ENCODE measurements at places on chromosomes 3 and 15.

- no peak for DNase-seq
Observed at GRCh38 chr3:24037971-24038370, 92.9 kb downstream of the NR1D2 start.

DNA sequence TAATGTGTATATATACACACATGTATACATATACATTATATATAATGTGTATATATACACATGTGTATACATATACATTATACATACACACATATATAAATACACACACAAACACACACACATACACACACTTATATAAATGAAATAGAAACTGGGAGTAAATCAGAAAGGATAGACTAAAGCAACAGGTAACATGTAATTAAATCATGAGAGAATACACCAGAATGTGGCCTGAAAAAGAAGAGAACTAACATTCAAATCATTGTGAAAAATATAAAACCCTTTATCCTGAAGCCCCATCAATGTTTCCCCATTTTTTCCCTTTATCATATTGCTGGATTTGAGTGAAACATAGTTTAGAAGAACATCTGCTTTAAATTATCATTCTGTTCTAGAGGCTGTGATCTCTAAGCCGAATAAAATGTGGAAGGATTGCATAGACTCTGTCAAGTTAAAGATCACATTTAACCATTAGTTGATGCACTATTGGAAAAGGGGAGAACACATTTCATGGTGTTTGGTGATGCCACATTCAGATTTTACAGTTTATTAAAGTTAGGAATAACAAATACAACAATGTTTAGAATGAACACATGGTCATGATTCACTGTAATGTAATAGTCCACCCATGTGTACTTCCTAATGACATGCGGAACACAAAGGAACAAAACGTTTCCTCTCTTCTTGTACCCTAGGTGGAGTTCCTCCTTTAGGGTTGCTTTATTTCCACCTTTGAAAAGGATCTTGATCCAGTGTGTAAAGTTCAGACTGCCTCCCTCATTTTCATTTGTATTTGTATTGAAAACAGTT lies 12.5 kb upstream of the THRB start:
- DNase-seq = no peak

DNA sequence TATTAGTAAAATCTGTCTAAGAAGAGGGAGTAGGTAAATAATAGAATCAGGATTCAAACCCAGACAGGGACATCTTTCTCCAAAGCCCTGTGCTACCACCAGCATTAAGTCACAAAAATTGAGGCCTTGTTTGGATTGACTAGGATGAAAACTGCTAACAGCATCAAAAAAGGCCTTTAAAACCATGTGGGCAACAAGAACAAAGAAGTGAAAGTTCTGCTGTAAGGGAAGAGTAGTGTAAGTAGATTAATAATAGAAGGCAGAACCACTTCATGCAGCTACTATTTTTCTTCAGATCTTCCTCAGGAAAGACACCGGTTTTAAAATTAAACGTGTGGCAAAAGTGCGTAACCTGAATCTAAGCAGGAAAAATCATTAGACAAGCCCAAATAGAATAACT lies 15.3 kb upstream of the KBTBD12 start:
- no peak for DNase-seq

GRCh38 chr3:63967675-63968611 lies 55.4 kb downstream of the PSMD6 start:
- DNase-seq = peak; percentile 67

DNA sequence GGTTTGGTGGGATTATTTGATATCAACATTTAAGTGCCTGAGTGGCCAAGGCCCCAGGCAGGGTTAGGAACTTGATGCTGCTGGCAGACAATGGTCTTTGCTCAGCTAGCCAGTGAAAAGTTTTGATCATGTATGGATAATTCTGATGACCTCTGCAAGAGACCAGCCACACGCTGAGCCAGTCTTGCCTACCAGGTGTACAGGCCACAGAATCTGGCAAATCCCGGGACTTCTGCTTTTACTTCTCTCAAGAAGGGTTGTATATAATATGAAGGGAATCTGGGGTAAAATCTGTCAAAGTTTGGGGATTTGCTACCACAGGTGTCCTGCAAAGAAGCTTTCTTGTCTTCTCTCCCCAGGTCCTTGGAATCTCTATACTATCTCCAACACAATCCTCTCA lies 331.4 kb upstream of the GOLIM4 start:
- no peak for DNase-seq

DNA sequence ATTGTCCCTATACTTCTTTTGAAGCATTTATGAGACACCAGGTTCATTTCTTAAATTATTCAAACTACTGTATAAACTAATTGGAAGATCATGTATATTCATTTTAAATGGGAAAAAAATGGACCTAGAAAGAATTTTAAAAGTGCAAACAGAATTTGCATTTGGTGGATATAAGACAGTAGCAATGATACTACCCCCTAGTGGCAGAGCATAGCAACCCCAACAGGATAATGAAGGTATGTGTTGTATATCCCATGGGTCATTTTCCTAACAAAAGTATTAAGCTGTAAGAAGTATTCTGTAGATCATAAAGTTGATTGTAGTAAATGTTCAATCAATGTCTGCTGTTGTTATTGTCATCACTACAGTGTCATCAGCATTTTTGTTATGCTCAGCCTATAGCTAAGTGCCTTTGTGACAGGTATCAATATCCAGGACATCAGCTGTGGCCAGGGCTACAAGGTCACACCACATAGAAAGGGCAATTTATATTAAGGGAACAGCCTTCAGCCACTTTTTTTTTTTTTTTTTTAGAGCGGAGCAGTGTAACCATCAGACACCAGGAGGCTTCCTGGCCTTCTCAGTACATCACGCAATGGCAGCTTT lies 175.8 kb downstream of the FOXB1 start:
- DNase-seq = no peak

DNA sequence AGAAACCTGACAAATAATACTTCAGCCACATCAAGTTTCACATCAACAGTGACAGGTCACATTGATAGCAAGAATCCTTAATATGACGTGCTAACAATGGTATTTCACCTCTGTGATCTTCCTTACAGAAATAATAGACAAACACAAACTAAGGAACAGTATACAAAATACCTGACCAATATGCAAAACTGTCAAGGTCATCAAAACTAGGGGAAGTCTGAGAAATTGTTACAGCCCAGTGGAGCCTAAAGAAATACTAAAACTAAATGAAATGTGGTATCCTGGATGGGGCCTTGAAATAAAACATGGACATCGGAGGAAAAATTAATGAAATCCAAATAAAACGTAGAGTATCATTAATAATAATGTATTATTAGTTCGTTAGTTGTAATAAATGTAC lies 422.0 kb upstream of the ZNF385D start:
- DNase-seq = no peak

GRCh38 chr3:189303584-189303983 lies 131.8 kb downstream of the TPRG1 start:
- no peak for DNase-seq

DNA sequence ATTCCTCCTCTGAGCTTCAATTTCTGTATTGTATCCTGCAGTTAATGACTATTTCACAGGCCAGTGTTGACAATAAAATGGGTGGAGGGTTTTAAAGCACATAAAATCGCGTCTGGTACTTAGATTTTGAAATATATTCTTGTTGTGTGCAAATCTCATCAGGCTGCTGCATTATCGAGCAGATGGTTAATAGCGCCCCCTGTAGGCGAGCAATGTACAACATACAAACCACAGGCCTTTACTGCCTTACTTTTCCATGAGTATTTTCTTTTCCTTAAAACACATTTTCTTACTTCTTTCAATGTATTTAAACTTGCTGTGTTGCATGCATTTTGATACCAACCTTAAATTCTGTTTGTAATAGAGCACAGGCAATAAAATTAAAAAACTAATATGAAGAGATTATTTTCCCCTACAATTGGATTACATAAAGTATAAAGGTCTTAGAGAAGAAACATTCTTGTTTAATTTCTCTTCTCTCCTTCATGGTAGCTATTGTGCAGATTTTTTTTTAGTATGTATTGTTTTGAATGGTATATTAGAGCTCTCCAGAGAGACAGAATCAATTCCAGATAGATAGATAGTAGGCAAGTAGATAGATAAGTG lies 608.4 kb downstream of the CADM2 start:
- DNase-seq = no peak

DNA sequence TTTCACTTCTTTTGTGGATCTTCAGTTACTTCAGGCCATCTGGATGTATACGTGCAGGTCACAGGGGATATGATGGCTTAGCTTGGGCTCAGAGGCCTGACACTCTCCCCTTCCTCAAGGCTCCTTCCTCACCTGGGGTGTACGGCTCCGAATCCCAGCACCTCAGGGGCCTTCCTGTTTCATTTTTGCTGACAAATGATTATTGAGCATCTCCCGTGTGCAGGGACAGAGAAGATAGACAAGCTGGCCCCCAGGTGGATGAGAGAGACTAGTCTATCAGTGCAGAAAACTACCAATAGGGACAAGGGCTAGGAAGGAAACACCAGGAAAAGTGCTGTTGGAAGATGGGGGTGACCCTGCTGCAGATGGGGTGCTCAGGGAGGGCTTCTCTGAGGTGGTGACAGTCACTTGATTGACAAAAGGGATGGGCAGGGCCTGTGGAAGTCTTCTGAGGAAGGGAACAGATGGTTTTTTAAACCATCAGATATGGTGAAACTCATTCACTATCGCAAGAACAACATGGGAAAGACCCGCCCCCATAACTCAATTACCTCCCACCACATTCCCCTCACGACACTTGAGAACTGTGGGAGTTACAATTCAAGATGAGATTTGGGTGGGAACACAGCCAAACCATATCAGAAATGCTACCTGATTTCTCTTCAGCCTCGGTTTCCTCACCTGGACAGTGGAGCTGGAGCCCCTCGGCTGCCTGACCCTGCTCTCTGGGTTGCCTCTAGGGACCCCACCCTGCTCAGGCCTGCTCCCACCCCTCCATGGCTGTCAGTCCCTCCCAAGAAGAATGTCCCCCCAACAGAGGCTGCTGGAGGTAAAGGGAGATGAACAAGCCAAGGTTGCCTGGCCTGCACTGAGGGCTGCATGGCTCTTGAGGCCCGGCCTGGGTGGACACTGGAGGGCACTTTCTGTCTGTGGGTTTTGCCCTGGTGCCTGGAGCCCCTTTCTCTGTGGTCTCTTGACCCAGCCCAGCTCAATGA lies 37.2 kb upstream of the ACAD9 start:
- DNase-seq = no peak

GRCh38 chr15:48049736-48050135 lies 71.1 kb upstream of the SLC24A5 start:
- no peak for DNase-seq

DNA sequence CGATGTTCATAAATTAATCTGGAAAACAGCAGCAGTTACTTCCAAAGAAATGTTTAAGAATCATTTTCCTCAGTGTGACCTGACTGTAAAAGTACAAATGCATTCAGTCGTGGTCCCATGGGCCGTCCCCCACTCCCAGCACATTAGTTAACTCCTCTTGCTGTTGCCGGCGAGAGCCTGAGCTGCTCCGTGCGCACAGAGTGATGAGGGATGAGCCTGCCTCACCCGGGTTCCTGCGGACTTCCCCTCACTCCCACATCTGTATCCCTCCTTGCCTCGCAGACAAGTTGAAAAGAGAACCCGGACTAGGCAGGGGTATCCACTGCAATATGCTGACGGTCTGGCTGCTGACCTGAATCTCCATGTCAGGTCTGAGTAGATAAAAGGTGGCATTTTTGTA lies 861.7 kb upstream of the NR2F2 start:
- DNase-seq = no peak

DNA sequence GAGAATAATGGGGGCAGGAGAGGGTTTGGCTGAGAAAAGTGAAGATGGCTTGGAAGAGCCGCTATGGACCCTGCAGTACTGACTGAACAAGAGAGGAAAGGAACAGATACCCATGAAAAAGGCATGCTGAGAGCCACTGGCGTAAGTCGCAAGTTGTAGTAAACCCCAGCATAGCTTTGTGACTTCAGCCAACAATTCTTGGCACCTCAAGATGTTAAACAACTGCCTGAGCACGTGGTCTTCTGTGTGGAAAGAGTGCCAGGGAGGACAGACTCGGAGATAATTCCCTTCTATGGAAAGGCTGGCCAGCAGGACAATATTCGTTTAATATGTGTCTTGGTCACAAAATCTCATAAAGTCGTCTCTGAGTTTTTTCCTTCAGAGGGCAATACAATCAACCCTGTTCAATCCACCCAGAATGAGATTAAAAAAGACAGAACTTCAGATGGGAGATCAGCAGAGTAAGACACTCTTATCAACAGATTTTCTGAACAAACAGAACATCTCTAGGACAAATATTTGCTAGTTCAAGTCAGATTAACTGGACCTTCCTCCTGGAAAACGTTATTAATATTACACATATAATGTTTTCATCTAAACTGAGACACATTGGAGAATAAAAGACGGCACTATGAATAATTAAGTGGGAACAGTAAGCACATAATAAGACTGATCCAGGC lies 49.2 kb downstream of the NEK10 start:
- no peak for DNase-seq

GRCh38 chr3:142987707-142988106 lies 13.7 kb upstream of the U2SURP start:
- no peak for DNase-seq

DNA sequence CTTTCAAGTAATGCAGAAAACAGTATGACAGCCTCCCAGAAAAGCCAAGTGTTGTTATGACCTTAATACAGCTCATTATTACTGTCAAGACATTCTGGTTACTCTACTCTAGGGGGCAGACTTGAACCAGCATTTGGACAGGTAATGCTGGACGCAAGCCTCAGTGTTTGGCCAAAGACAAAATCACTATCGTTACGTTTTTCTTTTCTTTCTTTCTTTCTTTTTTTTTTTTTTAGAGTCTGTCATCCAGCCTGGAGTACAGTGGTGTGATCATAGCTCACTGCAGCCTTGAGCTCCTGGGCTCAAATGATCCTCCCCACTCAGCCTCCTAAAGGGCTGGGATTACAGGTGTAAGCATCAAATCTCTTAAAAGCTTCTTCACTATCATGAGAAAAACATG lies 29.4 kb upstream of the TMEM45A start:
- DNase-seq = no peak

DNA sequence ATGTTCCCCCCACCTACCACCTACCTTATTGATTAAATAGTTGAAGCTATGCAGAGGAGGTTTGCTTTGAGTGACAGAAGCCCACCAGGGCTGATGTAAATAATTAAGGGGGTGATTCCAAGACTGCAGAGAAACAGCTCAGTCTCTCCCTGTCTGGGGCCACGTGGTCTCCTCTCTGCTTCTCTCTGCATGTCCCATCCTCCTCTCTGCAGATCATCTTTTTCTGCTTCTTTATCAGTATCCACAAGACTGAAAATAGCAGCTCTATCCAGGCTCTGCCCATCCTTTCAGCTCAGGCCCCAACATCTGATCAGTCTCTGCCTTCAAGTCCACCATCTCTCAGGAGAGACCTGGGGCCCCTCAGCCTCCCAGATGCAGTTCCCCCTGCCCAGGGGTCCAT lies 110.8 kb downstream of the ANP32A start:
- DNase-seq = no peak

GRCh38 chr3:190208196-190208595 lies 87.5 kb upstream of the P3H2 start:
- DNase-seq = no peak

Data from activated CD8-positive, alpha-beta memory T cell treated with anti-CD3 and anti-CD28 coated beads for 24 hours (primary cell).